ENCODE measurements at places on chromosomes 3 and 15.

DNA sequence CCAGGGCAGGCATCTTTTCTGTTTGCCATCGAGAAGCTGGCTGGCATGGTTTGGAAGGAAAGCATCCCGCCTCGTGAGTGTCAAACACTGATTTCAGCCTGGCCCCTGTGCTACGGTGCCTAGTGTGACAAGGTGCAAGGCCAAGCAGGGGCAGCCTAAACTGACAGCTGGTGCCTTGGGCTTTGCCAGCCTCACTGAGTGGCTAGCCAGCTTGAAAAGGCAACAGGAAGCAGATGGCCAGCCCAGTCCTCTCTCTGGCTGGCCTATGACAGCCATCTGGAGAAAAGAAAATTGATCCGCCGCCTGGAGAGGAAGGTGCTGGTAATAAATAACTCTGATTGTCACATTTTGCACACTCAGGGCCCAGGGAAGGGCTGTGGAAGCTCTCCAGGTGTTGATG is 52.2 kb downstream of the C3orf85 start:
- no peak for DNase-seq

DNA sequence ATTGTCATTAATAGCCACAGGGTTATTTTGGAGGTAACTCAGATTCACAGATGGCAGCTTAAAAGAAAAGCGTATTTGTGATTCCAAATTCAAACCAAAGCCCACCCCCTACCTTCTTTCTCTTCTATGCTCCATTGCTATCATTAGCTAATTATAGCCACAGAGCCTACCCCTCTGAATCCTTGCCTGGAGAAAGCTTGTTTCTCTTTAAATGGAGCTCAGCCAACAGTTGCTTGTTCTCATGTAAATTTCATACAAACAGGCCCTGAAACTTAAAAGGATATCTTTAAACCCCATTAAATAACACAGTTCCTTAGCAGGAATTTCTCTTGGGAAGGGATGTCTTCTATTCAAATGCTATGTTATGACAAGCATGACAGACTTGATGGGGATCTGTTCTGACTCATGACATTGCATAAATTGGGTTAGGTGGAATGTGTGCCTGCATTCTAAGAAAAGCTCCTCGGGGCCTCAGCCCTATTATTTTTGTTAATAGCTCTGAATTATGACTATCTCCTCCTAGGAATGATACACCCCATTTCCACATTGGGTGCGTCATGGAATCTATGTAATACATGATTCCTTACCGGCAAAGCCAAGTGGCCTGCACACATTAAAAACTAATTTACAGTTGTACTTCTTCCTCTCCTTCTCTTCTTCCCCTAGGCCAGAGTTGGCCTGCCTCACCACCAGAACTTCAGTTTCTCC is 265.8 kb downstream of the TAFA4 start:
- peak; percentile 65 for DNase-seq

- DNase-seq: no peak
These were observed 4.7 kb downstream of the RNF111 start for GRCh38 chr15:58992181-58992580.

GRCh38 chr3:142228964-142229363 is 3.6 kb upstream of the GK5 start:
- DNase-seq: no peak

DNA sequence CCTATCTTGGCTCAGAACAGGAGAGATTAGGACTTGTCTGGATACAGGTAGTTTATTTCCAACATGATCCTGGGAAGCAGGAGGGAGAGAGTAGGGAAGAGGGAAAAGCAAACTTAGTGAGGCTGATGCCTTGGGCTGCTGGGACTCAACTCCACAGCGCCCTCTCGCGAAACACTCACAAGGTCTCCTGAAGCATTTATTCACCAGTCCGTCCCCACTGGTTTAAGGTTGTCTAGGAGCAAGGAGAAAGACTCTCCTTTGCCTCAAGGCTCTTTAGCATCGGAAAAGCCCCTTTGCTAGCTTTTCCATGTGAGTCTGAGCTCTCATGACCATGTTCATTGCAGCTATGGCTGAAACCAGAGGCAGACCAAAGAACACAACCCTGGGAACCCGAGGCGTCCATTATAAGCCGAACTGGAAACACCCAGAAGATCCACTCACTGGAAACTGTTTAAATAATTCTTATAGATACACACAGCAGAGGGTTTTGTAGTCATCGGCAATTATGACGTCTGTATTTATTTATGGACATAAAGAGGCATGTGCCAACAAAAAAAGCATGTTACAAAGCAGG is 244.5 kb downstream of the CD47 start:
- DNase-seq: no peak

DNA sequence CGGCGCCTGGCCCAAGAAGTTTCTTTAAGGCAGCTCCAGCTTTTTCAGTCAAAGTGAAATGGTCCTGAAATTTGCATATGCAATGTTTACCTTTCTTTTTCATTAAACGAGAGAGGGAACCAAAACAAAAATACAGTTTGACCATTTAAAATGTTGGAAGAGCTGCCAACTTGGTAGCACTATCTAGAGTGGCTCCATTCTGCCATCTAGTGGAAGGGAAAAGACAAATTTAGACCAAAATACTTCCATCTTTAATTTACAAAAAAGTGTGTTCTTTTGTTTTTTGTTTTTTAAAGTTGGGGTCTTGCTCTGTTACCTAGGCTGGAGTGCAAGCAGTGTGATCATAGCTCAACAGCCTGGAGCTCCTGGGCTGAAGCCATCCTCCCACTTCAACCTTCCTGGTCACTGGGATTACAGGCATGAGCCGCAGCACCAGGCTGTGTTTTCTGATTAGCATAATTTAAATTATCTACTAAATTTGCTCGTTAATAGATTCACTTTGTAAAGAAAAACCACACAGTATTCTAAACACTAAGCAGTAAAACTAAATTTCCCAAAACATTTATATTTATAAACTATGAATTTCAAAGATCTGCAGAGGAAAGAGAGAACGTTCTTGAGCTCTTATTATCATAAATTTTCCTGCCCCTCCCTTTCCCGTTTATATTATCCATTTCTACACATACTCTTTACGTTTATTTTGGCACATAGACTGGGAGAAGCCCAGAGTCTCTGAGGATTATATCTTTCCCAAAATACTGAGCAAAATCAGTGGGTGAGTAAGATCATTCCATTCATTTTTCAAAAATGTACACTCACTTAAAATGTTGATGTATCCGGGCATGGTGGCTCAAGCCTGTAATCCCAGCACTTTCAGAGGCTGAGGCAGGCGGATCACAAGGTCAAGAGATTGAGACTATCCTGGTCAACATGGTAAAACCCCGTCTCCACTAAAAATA is 15.4 kb upstream of the RFC4 start:
- DNase-seq: peak; percentile 60

GRCh38 chr3:129727707-129728106 is 121.2 kb upstream of the PLXND1 start:
- DNase-seq: no peak

GRCh38 chr3:58111513-58112184 is 99.1 kb downstream of the DNASE1L3 start:
- no peak for DNase-seq

- no peak for DNase-seq
These were observed 16.3 kb downstream of the VPS39 start for GRCh38 chr15:42191610-42192346.

DNA sequence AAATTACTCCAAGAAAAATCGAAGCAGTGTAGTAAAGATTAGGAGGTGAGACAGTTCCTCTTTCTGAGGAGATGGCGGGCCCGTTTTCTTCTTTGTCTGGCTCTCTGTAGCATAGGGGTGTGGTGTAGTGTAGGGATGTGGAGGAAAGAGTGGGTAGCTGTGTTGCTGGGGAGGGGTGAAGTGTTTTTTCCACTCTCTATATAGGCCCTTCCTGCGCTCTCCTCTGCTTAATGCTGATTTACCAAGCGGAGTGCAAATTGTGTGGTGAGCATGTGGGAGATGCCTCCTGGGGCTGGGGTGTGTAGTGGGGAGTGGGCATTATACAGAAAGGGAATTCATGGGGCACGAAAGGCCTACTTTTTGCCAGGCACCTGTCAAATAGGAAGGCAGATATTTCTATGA is 94.9 kb downstream of the ST6GAL1 start:
- no peak for DNase-seq

Data from HS-5 (cell line).